ENCODE measurements at places on chromosomes 5 and 9. TPM values are rescaled to one million over a fixed set of nuclear protein-coding genes. Genes with fewer than 3 reads are reported as not detected.

DNA sequence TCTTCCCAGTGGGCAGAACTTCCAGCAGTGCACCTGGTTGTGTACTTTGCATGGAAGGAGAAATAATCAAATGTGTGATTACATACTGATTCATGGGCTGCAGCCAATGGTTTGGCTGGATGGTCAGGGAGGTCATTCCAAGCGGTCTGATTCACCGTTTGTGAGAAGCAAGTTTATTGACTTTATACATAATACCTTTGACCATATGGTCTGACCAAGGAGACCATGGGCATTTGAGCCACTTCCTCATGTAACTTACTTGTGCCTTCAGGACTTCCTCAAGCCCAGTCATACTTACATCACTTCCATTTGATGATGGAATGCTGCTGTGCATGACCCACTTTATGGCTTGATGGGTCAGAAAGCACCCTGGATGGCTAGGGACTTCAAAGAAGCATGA, 41.1 kb downstream of the DAP start:
- no peak for DNase-seq

DNA sequence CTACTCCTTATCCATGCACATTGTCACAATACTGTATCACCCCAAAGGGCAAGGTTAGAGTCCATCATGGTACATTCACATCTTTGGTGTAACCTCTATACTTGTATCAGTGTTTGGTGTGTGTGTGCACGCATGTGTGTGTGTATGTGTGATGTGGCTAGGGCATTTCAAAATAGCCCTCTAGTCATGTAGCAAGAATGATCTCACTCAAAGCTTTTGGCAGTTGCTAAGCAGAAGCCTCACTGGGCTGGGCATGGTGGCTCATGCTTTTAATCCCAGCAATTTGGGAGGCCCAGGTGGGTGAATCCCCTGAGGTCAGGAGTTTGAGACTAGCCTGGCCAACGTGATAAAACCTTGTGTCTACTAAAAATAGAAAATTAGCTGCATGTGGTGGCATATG, 245.3 kb downstream of the ADGRV1 start:
- no peak for DNase-seq

SPINK5 gene
- not detected for total RNA-seq

TTLL11 gene
- total RNA-seq: 31.2 TPM

IRX4 gene
- not detected for total RNA-seq

MARCOL gene
- total RNA-seq: not detected

DMGDH gene
- total RNA-seq: 0.85 TPM

C9orf153 gene
- total RNA-seq: 0.68 TPM

DNA sequence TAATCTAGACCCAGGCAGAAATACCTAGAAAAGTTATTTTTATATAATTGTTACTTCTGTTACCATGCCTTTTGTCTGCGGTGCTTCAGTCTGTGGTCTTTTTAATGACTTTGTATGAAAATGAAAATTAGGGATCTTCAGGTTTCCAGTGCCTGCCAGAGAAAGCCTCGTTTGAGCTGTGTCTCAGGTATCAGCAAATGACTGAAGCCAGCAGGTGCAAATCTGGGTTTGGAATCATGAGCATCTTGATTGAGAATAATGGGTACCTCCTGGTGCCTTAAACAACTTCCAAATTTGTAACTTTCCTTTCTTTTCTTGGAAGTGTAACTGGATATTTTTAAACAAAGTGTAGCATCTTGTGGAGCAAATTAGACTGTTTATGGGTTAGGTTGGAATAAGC, 4.3 kb downstream of the ZBTB34 start:
- DNase-seq: no peak

DNA sequence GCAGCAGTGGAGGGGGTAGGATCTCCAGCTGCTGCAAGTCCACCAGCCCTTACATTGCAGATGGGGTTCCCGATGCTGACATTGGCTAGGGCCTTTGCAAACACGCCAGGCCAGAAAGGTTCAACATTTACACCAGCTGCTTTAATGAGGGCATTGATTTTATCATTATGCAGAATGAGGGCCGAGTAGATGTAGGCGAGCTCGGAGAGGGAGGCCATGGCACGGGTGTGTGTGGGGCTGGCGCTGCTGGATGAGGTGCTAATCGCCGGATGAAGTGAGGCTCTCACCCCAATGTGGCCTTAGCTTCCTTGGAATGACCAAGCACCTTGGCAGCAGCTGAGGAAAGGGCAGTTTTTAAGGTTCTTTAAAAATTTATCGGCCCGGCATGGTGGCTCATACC, 27.4 kb downstream of the PHAX start:
- no peak for DNase-seq

GRCh38 chr9:7369384-7369821, 430.2 kb downstream of the DMAC1 start:
- DNase-seq: no peak

GPX8 gene
- total RNA-seq: 52.8 TPM
